ENCODE measurements at places on chromosomes 3 and 15.

- DNase-seq = no peak
These were observed 10.3 kb downstream of the RMDN3 start for GRCh38 chr15:40744815-40745152.

- no peak for DNase-seq
These were observed 239.8 kb upstream of the TLE3 start for GRCh38 chr15:70337277-70338186.

- DNase-seq = no peak
These were observed 117.9 kb upstream of the HACD2 start for GRCh38 chr3:123702720-123703119.

GRCh38 chr15:57751177-57751800 is 44.8 kb downstream of the POLR2M start:
- DNase-seq = no peak

DNA sequence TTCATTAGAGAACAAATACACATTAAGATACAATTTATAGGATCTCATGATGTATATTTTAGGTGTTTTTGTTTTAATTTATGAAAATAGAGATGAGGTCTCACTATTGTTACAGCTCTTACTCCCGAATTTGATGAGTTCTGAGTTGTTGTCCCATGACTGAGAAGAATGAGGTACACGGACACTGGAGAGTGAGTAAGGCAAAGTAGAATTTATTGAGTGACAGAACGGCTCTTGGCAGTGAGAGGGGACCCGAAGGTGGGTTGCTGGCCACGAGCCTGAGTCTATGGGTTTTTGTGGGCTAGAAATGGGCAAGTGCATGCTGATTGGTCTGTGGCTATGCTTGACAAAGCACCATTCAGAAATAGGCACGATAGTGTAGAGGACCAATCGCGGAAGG is 3.1 kb upstream of the RNF168 start:
- no peak for DNase-seq
